ENCODE measurements at places on chromosomes 1 and 21. TPM values are rescaled to one million over a fixed set of nuclear protein-coding genes. Genes with fewer than 3 reads are reported as not detected.

The RXFP4 gene
- total RNA-seq, result 0.77 TPM

The PTGS2 gene
- 2.0 TPM for total RNA-seq

The USP48 gene
- total RNA-seq, result 51.7 TPM

The E2F2 gene
- 1.4 TPM for total RNA-seq

The EPHA10 gene
- total RNA-seq, result 4.8 TPM

All from motor neuron (in vitro differentiated cells).